ENCODE measurements at places on chromosomes 2 and 18.

GRCh38 chr2:147843864-147844696, 749 bp upstream of the ACVR2A start:
- peak; percentile 93 for DNase-seq

- DNase-seq: no peak
Observed at GRCh38 chr2:100140582-100140981, 1.8 kb downstream of the AFF3 start.

- DNase-seq: no peak
Observed at GRCh38 chr18:45713239-45713638, 10.7 kb upstream of the SLC14A1 start.

- peak; percentile 41 for DNase-seq
Observed at GRCh38 chr2:239283961-239284795, 116.6 kb downstream of the HDAC4 start.

- DNase-seq: no peak
Observed at GRCh38 chr2:133561045-133561852, 7.0 kb downstream of the NCKAP5 start.

GRCh38 chr2:112161431-112162145, 23.4 kb downstream of the FBLN7 start:
- DNase-seq: no peak

- DNase-seq: no peak
Observed at GRCh38 chr2:216671081-216671411, 24.3 kb downstream of the IGFBP5 start.
